ENCODE measurements at places on chromosomes 5 and 9.
A peak's percentile ranks its signal among the peaks of the same experiment; 100 is the strongest.

GRCh38 chr9:76267284-76267652 is 127.0 kb downstream of the RFK start:
- no peak for DNase-seq

DNA sequence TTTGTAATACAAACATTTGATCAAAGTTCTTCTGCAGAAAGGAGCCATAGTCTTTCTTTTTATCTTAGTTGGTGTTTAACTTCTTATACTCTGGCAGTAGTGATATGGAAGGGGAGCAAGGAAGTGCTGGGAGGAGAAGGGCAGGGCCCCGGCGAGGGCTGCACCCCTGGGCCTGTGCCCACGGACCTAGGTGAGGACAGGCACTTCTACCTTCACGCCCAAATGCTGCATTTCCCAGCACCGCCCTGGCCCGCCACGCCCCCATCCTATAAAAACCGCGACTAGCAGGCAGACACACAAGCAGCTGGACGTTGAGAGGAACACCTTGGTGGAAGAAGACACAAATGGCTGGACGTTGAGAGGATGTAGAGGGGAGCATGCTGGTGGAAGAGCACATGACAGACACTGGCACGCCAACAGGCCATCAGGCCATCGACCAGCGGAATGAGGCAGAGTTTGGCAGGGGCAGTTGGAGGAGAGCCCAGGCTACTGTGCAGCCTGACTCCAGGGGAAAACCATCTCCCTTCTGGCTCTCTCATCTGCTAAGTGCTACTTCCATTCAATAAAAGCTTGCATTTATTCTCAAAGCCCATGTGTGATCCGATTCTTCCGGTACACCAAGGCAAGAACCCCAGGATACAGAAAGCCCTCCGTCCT is 81.5 kb upstream of the C9orf72 start:
- DNase-seq: no peak

DNA sequence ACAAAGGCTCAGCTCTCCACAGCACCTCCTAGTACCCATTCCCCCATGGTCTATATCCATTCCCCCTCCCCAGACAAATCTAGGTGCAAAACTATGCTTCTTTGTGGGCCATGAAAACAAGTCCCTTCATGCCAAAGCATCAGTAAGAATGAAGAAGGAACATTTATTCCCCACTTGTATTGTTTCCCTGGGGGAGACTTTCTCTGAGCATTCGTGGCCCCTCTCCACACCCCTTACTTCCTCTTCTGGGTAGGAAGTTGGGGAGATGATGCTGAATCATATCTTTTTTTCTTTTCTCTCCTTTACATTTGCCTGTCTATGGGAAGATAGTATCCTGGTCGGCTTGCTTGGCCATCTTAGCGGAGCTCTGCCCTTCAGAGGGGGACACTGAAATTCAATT is 246.8 kb downstream of the NSG2 start:
- no peak for DNase-seq

DNA sequence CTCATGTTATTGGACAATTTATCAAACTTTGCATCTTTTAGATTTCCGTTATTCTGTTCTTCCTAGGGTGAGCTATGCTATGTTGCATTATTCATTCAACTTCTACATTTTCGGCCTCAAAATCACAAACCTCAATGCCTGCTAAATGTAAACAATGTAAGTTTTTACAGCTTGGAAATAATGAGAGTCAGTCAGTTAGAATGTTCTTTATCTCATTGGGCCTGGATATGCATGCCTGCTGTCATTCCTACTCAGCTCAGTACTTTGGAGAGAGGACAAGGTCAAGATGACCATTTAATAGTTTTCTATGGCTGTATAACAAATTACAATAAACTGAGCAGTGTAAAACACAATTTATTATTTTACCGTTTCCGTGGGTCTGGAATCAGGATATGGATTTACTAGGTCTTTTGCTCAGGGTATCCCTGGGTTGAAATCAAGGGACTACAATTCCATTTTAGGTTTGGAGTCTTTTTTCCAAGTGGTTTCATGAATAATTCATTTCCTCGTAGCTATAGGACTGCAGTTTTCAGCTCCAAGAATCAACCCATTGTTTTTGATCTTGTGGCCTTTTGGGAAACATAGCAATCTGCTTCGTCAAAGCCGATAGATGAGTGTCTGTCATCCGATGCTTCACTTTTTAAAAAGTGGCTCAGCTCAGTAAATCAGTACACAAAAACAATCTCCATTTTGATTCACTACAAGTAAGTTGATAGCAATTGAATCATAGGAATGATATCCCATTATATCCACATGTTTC is 1143.2 kb upstream of the CDH6 start:
- no peak for DNase-seq

GRCh38 chr5:72818866-72819534 is 2.5 kb downstream of the TNPO1 start:
- DNase-seq: peak; percentile 74

GRCh38 chr5:124783285-124783684 is 36.8 kb upstream of the ZNF608 start:
- no peak for DNase-seq

DNA sequence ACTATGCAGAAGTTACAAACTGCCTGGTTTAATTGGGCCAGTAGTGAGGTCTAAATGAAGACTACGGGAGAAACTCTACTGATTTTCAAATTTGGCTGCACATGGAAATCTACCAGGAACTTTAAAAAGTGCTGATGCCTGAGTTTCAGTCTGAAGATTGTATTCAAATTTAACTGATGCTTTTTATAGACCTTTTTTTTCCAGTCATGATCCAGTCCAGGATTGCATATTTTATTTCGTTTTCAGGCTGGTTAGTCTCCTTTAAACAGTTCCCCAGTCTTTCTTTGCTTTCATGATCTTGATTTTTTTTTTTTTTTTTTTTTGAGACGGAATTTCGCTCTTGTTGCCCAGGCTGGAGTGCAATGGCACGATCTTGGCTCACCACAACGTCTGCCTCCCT is 23.7 kb upstream of the SPZ1 start:
- DNase-seq: no peak

Data from tibial artery (tissue), 4 donors.